ENCODE measurements at places on chromosomes 12 and 14. TPM values are rescaled to one million over a fixed set of nuclear protein-coding genes. Genes with fewer than 3 reads are reported as not detected.

GRCh38 chr14:39303115-39303514, 69.4 kb downstream of the MIA2 start:
- DNase-seq, result no peak

GRCh38 chr12:114254998-114255397, 150.9 kb downstream of the TBX5 start:
- no peak for DNase-seq

GRCh38 chr12:116337312-116337711, 59.8 kb upstream of the MED13L start:
- DNase-seq, result no peak

Gene CCNT1
- total RNA-seq, result 33.6 TPM

GRCh38 chr14:106094654-106095189, 568.3 kb downstream of the TMEM121 start:
- no peak for DNase-seq

GRCh38 chr12:116955382-116956021, 44.8 kb downstream of the FBXW8 start:
- no peak for DNase-seq

Gene SLCO1C1
- 33.2 TPM for total RNA-seq

DNA sequence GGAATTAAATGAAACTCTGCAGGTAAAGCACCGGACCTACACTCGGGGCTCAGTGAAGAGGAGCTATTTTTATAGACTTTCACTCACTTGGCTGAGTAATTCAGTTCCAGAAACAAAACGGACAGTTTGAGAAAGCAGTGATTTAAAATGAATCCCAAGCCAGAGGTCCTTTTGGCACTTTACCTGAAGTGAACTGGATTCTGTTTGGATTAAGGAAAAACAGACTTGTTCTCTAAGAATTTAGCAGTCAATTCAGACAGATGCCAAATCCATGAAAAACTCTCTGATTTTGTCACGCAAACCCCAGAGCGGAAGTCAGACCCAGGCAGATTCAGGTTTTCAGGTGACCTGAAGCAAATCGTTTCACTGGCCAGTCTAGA, 4.9 kb upstream of the VASH1 start:
- no peak for DNase-seq

GRCh38 chr12:7933255-7933726, 2.7 kb downstream of the SLC2A3 start:
- peak; percentile 63 for DNase-seq

Gene LRFN5
- 115 TPM for total RNA-seq

- DNase-seq, result no peak
Observed at GRCh38 chr12:110627500-110628195, 13.7 kb downstream of the TCTN1 start.

DNA sequence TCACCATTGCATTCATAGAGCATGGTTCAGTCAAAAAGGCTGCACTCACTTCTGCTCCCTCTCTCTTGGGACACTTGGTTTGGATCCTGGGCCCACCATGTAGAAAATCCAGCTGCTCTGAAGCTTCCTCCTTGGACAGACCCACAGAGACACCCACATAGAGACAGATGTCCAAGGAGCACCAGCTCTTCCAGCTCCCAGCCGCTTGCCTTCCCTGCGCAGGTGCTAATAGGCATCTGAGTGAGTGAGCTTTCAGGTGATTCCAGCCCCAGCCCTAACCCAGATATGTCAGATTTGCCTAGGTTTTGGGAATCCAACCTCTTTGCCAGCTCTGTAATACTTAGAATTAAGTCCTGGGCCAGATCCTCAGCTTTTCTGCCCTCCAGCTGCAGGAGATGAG, 38.6 kb downstream of the DLK1 start:
- DNase-seq, result no peak

GRCh38 chr12:56118688-56119357, 757 bp downstream of the ZC3H10 start:
- DNase-seq, result no peak

DNA sequence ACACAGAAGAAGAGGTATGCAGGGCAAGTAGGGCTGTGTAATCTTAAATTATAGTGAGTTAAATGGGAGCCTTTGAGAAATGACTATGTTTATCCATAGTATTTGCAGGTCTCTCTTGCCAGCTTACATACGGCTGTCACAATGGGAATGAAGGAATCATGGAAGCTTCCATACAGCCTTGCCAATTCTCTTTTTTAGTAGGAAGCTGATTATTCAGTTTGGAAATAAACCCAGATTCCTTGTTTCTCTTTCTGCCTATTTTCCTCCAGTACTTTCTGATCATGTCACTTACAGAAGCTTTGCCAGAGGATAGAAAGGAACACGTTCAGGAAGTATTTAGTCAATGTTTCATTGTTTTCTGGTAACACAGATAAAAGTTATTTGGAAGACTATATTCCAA, 217.4 kb upstream of the DIO2 start:
- DNase-seq, result no peak

Gene TMEM132C
- total RNA-seq, result 19.1 TPM

DNA sequence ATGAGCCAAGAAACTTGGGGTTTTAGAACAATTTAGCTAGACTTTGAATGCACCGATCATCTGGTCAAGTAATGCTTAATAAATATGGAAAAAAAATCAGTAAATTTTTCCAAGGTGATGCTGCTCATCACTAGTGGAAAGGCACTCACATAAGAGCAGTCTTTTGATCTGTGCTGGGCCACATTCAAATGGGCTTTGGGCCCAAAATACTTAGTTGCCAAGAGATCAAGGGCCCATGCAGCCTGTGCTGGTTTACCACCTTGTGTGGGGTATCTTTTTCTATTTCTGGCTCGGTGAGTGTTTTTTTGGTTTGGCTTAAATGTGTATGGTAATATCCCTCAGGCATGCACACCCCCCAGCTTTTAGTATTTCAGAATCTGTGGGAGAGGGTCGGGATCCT, 943.2 kb downstream of the TMTC2 start:
- DNase-seq, result no peak

GRCh38 chr12:5439371-5439771, 7.5 kb downstream of the NTF3 start:
- DNase-seq, result no peak

- no peak for DNase-seq
Observed at GRCh38 chr12:117284140-117284539, 77.3 kb downstream of the NOS1 start.

DNA sequence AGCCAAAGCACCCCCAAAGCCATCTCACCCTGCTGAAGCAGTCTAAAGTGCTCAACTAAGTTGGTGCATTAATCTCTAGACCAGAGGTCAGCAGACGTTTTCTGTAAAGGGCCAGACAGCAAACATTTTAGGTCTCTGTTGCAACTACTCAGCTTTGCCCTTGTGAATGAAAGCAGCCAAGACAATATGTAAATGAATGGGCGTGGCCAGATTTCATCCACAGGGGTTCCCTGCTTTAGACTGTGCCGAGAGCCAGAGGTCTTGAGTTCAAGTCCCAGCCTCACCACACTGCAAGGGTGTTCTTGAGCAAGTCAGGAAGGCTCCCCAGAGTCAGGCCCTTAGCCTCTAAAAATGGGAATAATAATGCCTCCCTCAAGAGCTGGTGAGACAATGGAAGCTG, 166.2 kb downstream of the CHST11 start:
- no peak for DNase-seq

- no peak for DNase-seq
Observed at GRCh38 chr12:125185311-125185739, 120.1 kb downstream of the AACS start.

Gene MYL2
- not detected for total RNA-seq

Gene RPGRIP1
- total RNA-seq, result not detected

Gene DCN
- 34.3 TPM for total RNA-seq

Measured in dorsolateral prefrontal cortex (tissue), 122 donors.